ENCODE measurements at places on chromosomes 11 and 22.

GRCh38 chr11:64032050-64032449 lies 3.7 kb upstream of the FLRT1 start:
- DNase-seq: no peak

DNA sequence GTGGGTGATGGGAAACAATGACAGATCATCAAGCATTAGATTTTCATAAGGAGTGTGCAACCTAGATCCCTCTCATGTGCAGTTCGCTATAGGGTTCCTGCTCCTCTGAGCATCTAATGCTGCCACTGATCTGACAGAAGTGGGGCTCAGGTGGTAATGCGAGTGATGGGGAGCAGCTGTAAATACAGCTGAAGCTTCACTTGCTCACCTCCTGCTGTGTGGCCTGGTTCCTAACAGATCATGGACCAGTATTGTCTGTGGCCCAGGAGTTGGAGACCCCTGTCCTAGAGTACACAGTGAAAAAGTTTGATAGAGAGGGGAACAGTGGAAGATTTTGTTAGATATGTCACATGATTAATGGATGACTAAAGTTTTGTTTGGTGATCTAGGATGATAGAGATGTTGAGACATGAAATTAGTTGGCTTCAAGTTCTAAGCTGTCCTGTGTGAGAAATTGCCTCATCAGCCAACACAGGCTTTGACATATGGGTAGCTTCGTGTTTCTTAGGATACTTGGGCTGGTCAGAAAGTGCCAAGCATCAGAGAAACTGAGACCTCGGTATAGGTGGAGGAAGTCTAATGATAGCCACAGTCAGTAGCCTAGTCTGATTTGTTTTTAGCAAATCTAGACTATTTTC lies 47.4 kb downstream of the ARHGEF12 start:
- no peak for DNase-seq

- no peak for DNase-seq
Measured at GRCh38 chr11:33000181-33000580, 15.5 kb upstream of the DEPDC7 start.

GRCh38 chr22:28146401-28147314 lies 227.6 kb upstream of the PITPNB start:
- DNase-seq: no peak

GRCh38 chr11:134116210-134116609 lies 47.3 kb downstream of the JAM3 start:
- DNase-seq: no peak

DNA sequence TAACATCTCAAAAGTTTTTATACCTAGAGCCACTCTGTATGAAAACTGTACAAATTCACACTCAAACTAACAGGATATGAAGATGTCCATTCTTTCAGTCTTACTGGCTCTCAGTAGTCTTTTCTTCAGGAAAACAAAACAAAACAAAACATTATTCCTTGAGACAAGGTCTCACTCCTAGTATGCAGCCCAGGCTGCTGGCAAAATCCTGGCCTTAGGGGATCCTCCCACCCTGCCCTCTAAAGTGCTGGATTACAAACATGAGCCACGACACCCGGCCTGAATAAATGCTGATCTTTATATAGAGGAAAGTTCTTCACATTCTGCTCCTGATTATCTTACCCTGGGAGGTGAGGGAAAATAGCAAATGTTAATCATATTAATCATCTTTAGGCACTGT lies 5.1 kb downstream of the APOL2 start:
- DNase-seq: no peak

- DNase-seq: no peak
Measured at GRCh38 chr11:33718440-33718839, 17.8 kb downstream of the CD59 start.

DNA sequence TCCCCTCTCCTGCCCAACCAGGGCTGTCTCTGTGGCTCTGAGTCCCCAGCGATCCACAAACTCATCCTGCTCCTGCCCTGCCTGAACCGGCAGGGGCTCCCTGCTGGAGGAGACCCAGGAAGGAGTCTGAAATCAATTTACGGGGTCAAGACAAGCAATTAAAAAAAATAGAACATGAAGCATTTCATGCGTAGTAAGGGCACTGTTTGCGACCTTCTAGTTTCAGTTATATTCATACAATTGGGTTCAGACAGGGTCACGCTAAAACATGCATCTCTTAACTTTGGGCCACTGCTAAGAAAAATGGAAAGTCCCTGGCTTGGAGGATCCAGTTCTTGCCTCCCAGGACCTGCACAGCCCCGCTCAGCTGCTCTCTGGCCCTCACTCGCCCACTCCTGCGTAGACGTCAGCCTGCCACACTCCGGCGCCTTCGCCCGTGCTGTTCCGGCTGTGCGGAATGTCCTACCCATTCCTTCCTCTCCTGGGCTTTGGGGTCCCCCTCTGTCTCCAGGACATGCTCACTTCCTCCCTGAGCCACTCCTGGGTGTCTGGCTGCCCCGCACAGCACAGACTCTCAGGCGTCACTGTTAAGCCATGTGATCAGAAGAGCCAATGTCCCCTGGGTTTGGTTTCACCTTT lies 12.8 kb downstream of the NFAM1 start:
- DNase-seq: no peak

DNA sequence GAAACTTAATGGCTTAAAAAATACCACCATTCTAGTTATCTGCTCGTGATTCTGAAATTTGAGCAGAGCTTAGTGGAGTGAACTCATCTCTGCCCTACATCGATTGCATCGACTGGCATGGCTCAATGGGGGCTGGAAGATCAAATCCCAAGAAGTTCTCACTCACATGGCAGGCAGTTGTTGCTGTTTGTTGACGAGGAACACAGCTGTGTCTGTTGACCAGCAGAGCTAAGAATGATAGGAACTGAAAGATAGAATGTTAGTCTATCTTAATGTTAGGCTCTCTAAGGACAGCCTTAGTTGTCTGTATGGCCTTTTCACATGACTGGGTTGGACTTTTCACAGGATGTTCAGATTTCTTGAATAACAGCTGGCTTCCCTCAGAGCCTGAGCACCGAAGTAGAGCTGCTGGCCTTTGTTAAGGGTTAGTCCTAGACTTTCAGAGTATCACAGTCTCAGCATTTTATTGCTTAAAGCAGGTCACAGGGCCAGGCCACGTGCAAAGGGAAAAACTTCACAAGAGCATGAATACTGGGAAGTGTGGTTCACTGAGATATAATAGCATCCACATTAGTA lies 31.6 kb upstream of the IZUMO1R start:
- DNase-seq: no peak

DNA sequence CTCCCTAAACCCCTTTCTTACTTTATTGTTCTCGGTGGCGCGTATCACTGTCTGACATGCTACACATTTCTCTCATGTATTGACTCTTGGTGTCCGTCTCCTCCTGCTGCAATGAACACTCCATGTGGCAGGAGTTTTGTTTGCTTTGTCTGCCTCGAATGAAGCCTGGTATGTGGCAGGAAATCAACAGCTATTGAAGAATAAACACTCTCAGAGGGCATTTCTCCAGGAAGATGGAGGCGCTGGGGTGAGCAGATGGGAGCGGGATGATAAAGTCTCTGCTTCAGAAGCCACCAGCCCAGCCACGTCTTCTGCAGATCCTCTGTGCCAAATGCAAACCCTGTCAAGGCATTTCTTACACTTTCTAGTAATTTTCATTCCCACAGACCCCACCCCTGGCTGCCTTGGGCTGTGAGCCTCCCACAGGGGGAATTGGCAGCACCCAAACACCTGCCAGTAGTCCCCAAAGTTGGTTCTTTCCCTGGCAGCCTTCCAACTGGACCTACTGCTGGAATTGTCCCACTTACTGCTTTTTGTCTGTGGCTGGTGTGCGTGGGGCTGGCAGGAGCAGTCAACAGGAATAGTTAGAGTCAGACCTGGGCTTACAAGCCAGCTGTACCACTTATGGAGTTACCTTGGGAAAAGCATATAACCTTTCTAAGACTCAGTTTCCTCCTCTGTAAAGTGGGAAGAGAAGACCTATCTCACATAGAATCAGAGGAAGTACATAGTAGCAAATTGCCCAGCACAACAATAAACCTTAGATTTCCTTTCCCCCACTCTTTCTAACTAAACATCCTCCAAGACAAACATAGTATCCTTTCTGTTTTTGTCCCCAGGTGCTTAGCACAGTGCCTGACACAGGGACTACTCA lies 13.3 kb upstream of the IL10RA start:
- DNase-seq: no peak

DNA sequence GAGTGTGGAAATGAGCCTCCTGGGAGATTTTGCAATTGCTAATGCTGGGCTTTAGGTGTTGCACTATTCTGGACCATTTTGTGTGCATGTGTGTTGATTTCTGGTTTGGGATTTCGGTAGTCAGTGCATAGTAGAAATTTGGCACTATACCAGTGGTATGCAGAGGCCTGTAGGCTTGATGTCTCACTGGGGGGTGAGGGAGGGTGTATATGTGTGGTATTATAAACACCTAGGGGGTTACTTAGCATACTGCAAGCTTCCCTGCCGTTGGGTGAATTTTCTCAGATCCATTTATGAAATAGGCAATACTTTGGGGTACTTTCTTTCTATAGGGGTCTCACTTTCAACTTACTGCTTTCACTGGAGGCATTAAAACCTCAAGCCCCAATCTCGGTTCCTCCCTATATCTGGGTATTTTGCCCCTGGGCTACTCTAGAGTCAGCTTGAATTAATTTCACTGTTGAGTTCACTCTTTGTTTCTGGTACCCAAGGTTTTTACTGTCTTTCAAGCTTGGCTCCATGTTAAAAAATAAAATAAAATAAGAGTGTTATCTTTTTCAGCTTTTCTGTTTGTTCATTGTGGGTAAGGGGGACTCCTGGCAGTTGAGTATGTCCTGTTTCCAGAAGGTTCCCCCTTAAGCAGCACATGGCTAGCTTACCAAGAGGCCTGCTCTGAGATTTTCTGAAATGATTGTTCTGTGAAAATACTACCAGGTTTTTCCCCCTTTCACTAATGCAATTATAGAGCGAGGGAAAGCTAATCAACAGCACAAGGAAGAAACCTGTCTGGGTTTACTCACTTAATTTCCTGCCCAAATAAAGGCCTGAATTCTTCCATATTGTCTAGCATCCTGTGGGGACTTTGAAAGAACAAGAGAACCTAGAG lies 45.8 kb downstream of the PPFIBP2 start:
- no peak for DNase-seq

- no peak for DNase-seq
Measured at GRCh38 chr11:100438376-100438775, 248.7 kb upstream of the ARHGAP42 start.

DNA sequence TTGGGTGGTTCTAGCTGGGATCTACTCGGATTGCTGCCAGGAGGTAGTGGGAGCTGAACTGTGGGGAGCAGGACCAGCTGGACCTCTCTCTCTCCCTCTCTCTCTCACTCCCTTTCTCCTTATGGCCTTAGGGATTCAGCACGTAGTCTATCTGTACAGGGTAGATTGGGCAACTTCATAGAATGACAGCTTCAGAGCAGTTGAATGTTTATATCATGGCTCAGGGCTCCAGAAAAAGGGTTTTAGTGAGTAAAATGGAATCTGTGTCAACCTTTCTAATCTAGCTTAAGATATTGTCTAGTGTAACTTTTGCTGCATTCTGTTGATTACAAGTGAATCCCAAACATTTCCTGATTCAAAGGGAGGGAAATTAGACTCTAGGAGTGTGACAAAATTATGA lies 127.7 kb upstream of the PDGFD start:
- no peak for DNase-seq

DNA sequence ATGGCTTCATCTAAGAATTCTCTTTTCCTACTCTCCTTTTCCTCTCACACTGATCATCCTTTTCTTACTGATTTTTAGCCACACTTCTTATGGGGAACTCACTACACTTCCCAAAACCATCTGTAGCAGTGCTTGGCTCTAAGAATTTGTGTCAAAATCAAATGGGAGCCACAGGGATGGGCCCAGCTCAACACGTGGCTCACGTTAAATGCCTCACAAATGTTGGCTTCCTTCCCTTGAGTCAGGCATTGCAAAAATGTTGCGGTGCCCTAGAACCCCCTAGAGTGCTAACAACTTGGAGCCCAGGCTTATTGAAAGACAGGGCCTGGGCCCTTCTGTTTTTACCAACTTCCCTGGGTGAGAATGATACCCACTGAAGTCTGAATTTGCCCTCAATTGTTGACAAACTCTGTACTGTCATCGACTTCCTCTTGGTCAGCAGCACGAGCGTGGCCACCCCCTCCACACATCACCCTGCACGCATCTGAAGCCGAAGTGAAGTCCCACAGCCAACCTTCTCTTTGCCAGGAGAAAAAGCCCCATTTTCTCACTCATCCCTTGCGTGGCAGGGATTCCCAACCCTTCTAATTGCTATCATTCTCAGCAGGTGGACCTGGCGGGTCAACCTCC lies 69.7 kb downstream of the ELFN2 start:
- no peak for DNase-seq

DNA sequence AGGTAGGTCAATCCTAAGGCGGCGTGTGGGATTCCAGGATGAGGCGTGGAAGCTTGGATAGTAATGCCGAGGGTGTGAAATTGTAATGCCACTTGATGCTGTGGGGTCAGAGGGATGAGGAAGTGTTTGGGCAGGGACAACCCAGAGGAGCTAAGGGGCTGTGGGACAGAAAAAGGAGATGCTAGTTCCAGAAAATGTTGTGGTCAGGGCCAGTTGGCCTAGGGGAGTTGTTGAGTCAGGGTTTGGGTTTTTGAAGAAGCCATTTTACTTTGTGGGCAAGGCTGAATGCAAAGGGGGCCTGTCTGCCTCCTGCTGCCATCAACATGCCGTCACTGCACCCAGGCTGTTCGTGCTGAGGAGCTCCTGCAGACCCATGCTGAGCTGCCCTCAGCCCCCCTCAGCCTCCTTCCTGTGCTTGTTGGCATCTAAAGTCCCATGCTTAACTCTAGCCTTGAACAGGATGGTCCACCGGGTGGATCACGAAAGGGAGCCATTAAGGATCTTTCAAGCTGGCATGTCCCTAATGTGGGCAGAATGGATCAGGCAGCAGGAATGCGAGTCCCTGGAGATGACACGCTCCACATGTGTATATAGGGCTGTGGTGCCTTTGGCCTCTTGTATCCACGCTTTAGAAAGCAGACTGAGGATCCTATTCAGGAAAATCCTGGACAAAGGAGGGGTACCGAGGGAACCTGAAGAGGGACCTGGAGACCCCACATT lies 2.1 kb downstream of the C11orf16 start:
- DNase-seq: no peak

GRCh38 chr11:44788536-44789261 lies 61.9 kb downstream of the TSPAN18 start:
- no peak for DNase-seq
